Muscle of leg (tissue), 16 donors: ENCODE measurements at places on chromosomes 2 and 18. TPM values are rescaled to one million over a fixed set of nuclear protein-coding genes. Genes with fewer than 3 reads are reported as not detected.

DUSP19 gene
- 2.7 TPM for total RNA-seq

DNA sequence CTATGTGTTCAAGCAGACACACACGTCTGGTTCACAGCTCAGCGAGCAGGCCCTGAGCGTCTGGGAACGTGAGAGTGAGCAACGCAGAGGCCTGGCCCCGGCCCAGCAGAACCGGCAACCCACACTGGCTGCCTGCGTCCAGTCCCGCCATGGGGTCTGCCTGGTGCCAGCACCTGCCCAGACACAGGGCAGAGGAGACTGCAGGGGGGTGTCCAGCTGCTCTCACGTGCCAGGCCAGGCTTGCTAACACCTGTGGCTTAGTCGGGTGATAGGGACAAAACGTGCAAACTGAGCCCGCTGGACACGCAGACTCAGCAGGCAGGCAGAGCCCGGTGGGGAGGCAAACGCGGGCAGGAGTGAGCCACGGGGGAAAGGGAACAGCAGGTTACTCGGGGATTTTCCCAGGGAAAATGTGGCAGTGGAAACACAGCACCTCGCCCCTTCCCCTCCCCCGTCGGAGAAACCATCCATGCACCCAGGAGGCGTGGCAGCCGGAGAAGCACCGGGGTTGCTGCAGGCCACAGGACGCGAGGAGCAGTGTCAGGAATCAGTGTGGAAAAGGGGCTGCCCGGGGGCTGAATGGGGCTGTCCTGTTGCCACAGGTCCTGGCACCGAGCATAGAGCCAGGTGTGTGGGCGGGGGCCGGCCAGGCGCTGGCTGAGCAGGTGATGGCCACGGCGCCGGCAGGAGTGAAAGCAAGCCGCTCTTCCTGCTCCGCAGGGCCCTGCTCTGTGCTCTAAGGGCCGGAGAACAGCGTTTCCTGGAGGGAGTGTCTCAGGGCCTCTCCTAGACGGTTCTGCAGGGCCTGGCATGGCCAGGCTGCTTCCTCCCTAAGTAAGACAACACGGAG lies 154.7 kb downstream of the HDAC4 start:
- H3K27ac ChIP-seq, result no peak overlapping the region
- H3K27me3 ChIP-seq, result no peaks in the 10 kb centered on the region
- peaks cover 2% of the 10 kb centered on the region for H3K36me3 ChIP-seq

GRCh38 chr2:213098612-213099011 lies 52.8 kb downstream of the IKZF2 start:
- no peaks in the 10 kb centered on the region for H3K36me3 ChIP-seq
- DNase-seq, result no peak
- H3K4me3 ChIP-seq, result no peak overlapping the region
- no peaks in the 10 kb centered on the region for H3K4me1 ChIP-seq

DNA sequence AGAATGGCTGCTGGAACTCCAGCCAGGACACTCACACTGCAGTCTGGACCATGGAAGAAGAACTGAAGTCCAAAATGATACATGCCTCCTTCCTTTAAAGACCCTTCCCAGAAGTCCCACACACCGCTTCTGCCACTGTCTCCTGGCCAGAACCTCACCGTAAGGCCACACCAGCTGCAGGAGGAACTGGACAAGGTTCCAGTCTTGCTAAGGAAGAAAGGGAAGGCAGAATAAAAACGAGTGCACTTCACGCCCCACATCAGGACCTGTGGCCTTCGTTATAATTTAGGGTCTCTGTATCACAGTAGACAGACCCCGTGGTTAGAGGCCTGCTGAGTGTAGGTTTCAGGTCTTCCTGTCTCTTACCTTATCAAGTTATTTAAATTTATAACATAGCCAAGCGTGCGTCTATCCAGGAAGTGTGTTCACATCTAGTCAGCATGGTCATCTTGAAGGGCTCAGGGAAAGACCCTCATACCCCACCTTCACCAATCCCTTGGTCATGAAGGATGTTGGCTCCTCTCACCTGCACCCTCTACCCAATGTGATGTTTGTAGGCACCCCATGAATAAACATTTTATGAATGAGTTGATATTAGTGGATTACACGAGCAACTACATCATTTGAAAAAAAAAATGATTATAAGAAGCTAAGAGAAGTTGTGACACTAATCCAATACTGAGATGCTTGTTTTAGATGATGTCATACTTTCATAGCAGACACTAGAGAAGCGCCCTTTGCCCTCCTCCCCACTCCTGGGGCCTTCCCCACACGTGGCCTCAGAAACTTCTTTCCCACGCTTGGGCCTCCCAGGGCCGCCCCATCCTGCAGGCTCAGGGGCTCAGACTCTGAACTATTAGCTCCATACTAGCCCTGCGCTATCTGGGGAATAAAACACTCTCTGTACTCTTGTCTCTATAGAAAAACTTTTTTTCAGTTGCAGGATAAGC lies 157.6 kb downstream of the FAM210A start:
- H3K4me1 ChIP-seq, result peaks cover 44% of the 10 kb centered on the region
- no peaks in the 10 kb centered on the region for H3K36me3 ChIP-seq
- peak; percentile 42 for DNase-seq

- H3K27me3 ChIP-seq, result peaks cover 6% of the 10 kb centered on the region
- DNase-seq, result no peak
- no peak overlapping the region for H3K4me3 ChIP-seq
- H3K27ac ChIP-seq, result no peak overlapping the region
- peaks cover 70% of the 10 kb centered on the region for H3K4me1 ChIP-seq
These were observed 160.4 kb downstream of the KLHL29 start for GRCh38 chr2:23545396-23545795.

- no peaks in the 10 kb centered on the region for H3K36me3 ChIP-seq
- no peak overlapping the region for H3K27ac ChIP-seq
- no peak overlapping the region for H3K4me3 ChIP-seq
- H3K27me3 ChIP-seq, result no peaks in the 10 kb centered on the region
- peaks cover 8% of the 10 kb centered on the region for H3K4me1 ChIP-seq
These were observed 41.8 kb upstream of the AFF3 start for GRCh38 chr2:100184055-100184737.

DNA sequence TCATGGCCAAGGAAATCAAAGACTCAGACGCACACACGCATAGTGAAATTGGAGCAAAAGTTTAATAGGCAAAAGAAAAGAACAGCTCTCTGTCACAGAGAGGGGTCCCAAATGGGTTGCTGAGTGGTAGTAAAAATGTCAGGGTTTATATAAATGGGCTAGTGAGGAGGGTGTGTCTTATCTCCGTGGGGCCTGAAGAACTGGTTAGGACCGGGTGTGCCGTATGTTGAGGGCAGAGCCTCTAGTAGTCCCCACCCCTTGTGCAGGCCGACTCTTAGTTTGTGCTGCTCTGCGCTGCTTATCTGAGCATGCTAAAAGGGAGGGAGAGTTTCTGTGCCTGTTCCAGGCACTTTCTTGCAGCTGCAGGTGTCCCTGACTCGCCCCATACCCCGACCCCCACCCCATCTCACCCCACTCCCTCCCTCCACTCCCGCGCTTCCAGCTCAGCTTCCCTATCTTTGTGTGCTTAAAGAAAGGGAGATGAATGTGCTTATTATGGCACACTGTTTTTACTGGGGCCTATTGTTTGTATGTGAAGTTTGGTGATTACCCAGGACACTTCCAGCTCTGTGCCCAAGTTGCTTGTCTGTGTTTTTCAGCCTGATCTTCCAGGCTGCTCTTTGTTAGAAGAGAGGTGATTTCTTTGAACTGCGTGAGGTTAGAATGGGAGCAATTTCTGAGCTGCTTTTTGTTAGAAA lies 167.4 kb downstream of the SPAG16 start:
- H3K27ac ChIP-seq, result no peak overlapping the region
- H3K4me1 ChIP-seq, result no peaks in the 10 kb centered on the region
- H3K36me3 ChIP-seq, result no peaks in the 10 kb centered on the region
